ENCODE measurements at places on chromosomes 12 and 14. TPM values are rescaled to one million over a fixed set of nuclear protein-coding genes. Genes with fewer than 3 reads are reported as not detected.
A peak's percentile ranks its signal among the peaks of the same experiment; 100 is the strongest.

The CD4 gene
- 5.7 TPM for total RNA-seq

The AQP2 gene
- not detected for total RNA-seq

The CLEC4C gene
- total RNA-seq = not detected

The MIP gene
- not detected for total RNA-seq

The UBC gene
- 4,320 TPM for total RNA-seq

DNA sequence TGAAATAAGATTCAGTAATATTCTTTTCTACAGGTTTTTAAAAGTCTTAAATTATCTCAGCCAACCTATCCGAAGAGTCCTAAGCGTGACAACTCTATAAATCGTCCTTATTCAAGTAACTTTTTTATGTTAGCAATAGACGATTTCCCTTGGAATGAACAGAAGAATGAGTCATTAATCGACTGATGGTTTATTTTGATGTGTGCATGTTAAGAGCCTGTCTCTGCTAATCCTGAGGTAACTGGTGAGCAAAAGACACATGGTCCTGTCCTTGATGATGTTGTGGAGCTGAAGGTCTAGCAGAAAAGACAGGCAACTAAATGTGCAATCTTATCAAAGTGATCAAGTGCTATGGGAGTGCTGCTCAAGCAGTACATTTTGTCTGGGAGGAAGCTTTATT lies 80.4 kb downstream of the DAAM1 start:
- H3K27ac ChIP-seq = no peak overlapping the region
- H3K36me3 ChIP-seq = peaks cover 9% of the 10 kb centered on the region
- no peaks in the 10 kb centered on the region for H3K27me3 ChIP-seq
- no peaks in the 10 kb centered on the region for H3K4me1 ChIP-seq

DNA sequence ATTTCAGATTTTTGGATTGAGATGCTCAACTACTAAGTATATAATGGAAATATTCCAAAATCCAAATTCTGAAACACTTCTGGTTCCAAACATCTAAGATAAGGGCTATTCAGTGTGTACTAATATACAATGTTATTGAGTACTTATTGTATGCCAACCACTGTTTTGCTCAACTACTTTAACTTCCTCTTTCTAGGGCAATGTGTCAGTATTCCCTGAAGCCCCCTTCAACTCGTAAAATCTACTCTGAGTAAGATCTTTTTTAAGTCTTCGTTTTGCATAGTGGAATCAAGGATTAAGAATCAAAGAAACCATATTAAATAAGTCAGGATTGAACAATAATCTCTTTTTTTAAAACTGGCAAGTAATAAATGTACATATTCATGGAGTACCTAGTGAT lies 45.5 kb downstream of the SPATA7 start:
- H3K4me1 ChIP-seq = peaks cover 5% of the 10 kb centered on the region
- H3K27me3 ChIP-seq = no peaks in the 10 kb centered on the region
- no peak overlapping the region for H3K4me3 ChIP-seq
- DNase-seq = no peak
- peaks cover 7% of the 10 kb centered on the region for H3K36me3 ChIP-seq

DNA sequence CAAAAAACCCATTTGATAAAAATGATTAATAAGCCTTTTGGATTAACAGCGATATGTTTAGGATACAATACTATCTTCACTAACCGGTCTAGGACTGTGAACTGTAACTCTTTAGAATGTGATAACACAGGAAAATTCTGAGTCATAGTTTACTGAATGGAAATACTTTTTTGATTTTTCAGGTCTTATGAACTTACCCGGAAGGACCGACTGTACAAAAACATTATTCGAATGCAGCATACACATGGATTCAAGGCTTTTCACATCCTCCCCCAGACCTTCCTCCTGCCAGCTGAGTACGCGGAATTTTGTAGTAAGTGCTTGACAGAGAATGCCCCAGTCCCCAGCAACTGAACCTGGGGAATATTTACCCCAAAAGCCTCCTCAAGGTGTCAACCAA lies 29.0 kb downstream of the TTLL5 start:
- no peaks in the 10 kb centered on the region for H3K27me3 ChIP-seq
- DNase-seq = peak; percentile 47
- no peak overlapping the region for H3K27ac ChIP-seq
- H3K4me1 ChIP-seq = peaks cover 4% of the 10 kb centered on the region
- H3K4me3 ChIP-seq = no peak overlapping the region
- peaks cover 13% of the 10 kb centered on the region for H3K36me3 ChIP-seq

DNA sequence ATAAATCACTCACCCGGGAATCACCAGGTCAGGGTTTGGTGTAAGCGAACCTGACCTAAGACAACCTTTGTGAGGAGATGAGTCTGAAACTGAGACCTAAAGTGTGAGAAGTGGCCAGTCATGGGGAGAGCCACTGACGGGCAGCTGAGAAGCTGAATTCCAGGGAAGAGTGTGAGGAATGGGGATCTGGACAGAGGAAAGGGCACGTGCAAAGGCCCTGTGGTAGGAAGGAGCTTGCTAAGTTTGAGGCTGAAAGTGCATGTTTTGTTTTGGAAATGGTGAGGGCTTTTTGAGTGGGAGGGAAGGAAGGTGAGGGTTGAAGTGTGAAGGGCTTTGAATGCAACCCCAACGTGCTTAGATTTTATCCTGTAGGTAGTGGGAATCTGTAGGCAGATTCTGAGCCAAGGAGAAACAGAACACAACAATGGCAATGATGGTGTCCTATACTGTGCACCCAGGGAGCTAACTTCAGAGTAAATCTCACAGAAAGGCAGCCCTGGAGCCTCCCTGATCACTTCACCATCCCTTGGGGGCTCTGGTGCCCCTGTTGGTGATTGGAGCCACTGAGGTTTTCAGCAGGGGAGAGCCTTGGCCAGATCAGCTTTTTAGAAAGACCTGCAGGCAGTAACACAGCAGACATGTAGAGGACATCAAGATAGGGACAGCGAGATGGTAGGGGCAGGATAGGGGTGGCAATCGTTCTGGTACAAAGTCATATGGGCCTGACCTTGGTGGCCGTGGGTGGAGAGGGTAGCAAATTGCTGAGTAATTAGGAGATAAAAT lies 37.5 kb upstream of the CHGA start:
- peaks cover 12% of the 10 kb centered on the region for H3K27me3 ChIP-seq
- no peak overlapping the region for H3K27ac ChIP-seq
- DNase-seq = no peak

DNA sequence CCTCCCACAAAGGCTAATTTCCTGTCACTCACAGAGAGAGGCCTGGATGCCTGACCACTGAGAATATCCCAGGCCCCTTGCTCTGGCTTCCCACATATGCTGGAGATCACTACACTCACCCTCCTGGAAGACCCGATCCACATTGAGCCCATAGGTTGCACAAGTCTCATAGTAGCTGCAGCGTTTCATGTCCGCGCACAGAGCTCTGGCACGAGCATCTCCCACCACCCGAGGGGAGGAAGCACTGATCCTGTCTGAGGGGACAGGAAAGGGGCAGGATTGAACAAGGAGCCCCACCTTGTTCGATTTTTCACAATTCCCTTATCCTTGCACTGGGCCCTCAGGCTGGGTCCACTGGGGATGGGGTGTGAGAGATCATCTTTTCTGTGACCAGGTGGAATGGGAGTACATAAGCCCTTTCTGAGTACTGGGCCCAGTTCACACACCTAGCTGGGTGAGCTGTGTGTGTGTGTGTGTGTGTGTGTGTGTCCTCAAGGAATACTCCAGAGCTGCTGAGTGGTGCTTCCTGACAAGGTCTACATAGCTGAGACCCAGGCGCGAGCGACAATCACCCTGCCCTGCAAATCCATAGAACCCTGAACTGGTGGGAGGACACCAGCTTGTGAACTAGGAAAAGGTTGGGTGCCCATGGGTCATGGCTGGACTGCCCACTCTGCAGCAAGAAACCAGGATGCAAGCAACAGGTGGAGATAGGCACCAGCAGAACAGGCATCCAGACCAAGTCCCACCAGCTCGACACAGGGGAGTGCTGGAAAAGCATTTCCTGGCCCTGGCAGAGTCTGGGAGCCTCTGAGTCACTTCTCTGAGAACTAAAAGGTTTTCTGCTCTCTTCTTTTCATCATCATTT lies 5.6 kb downstream of the AGAP2 start:
- 0 out of 2 replicates have a peak, but pooled peaks cover 3% of the 10 kb centered on the region for H3K4me1 ChIP-seq
- peak; percentile 14 for DNase-seq
- H3K4me3 ChIP-seq = no peak overlapping the region
- no peak overlapping the region for H3K27ac ChIP-seq
- peaks cover 68% of the 10 kb centered on the region for H3K27me3 ChIP-seq

DNA sequence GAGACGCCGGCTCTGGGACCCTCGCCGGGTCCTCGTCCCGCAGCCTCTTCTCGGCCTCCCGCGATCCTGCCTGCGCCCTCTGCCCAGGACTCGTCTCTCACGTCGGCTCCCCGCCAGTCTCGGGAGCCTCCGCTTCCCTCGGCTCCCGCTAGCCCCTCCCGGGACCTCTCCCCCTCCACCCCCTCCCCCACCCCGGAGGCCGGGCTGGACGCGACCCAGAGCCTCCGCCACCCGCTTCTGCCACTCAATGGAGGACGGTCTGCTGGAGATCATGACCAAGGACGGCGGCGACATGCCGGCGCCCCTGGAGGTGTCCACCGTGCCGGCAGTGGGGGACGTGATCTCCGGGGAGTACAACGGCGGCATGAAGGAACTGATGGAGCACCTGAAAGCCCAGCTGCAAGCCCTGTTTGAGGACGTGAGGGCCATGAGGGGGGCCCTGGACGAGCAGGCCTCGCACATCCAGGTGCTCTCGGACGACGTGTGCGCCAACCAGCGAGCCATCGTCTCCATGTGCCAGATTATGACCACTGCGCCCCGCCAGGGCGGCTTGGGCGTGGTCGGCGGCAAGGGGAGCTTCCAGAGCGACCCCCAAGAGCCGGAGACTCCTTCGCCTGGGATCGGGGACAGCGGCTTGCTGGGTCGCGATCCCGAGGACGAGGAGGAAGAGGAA lies 568 bp downstream of the CCDC184 start:
- no peaks in the 10 kb centered on the region for H3K36me3 ChIP-seq
- H3K27me3 ChIP-seq = peaks cover 57% of the 10 kb centered on the region
- no peak overlapping the region for H3K27ac ChIP-seq
- peak overlapping the region; percentile 51 for H3K4me3 ChIP-seq
- DNase-seq = no peak
- peaks cover 3% of the 10 kb centered on the region for H3K4me1 ChIP-seq

DNA sequence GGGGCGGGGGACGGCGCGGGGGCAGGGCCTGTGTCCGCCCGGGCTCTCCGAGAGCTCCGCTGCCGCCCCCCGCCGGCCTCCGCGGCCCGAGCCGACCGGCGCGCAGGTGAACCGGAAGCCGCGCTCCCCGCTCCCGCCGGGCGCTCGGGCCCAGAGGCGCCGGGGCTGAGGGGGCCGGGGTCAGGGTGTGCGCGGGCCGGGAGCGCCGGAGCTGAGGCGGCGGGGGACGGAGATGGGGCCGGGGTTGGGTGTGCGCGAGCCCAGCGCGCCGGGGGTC lies 431 bp downstream of the HIP1R start:
- no peaks in the 10 kb centered on the region for H3K36me3 ChIP-seq
- H3K27me3 ChIP-seq = no peaks in the 10 kb centered on the region
- no peak overlapping the region for H3K27ac ChIP-seq
- DNase-seq = no peak
- peaks cover 7% of the 10 kb centered on the region for H3K4me1 ChIP-seq

DNA sequence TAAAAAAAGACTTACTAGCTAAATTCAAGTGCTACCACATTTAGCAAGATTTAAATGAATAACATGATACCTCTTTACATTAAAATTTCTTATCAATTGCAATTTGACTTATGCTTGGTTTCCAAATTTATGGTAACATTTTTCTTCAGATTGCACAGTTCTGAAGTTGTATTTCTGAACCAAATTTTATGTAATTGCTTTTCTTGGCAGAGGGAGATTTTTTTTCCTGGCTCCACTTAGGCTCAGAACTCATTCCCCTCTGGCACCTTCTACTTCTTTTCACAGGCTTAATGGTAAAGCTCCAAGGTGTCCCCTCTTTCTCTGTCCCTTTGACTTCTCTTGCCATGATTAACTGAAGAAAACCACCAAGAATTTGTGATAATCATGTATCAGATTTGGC lies 99.8 kb upstream of the TMTC1 start:
- no peak for DNase-seq
- peaks cover 2% of the 10 kb centered on the region for H3K27me3 ChIP-seq
- H3K27ac ChIP-seq = no peak overlapping the region
- H3K4me1 ChIP-seq = no peaks in the 10 kb centered on the region

DNA sequence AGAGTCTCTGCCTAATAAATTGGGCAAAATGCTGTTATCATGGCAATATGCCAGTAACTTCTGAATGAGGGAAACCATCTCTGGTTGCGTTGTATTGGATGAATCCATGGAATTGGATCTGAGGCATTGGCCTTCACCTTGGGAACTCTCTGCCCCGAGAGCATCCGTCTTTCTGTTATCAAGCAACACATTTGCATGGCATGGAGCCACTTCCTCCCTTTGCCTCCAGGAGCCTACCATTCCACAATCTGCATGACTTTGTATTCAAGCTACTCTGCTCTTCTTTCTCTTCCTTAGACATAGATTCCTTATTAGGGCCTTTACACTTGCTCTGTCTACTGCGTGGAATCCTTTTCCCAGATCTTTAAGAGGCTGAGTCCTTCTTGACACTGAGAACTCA lies 57.2 kb downstream of the RIC8B start:
- no peaks in the 10 kb centered on the region for H3K27me3 ChIP-seq
- DNase-seq = no peak
- no peak overlapping the region for H3K27ac ChIP-seq
- no peak overlapping the region for H3K4me3 ChIP-seq
- no peaks in the 10 kb centered on the region for H3K36me3 ChIP-seq

GRCh38 chr12:124115496-124115895 lies 142.5 kb downstream of the ZNF664 start:
- H3K4me1 ChIP-seq = no peaks in the 10 kb centered on the region
- H3K27ac ChIP-seq = no peak overlapping the region
- peaks cover 19% of the 10 kb centered on the region for H3K27me3 ChIP-seq
- no peak overlapping the region for H3K4me3 ChIP-seq
- DNase-seq = no peak

DNA sequence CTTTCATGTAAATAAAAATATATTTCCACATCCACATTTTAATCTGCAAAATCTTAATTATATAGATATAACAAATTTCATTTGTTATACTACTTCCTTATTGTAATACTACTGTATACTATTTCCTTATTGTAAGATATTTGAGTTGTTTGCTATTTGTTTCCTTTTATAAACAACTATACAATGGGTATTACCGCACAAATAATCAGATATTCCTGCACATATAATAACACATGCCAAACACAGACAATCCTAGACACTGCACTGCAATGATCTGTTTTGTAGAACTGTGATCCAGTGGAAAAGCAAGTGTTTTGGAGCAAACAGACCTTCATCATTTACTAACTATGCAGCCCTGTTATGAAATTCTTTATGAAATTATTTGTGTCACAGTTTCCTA lies 30.5 kb downstream of the PRKD1 start:
- H3K27ac ChIP-seq = no peak overlapping the region
- no peaks in the 10 kb centered on the region for H3K27me3 ChIP-seq
- H3K4me1 ChIP-seq = peaks cover 4% of the 10 kb centered on the region
- no peak overlapping the region for H3K4me3 ChIP-seq
- no peak for DNase-seq
- H3K36me3 ChIP-seq = no peaks in the 10 kb centered on the region

- H3K4me1 ChIP-seq = no peaks in the 10 kb centered on the region
- H3K27me3 ChIP-seq = no peaks in the 10 kb centered on the region
- H3K27ac ChIP-seq = no peak overlapping the region
- no peaks in the 10 kb centered on the region for H3K36me3 ChIP-seq
- H3K4me3 ChIP-seq = no peak overlapping the region
- no peak for DNase-seq
Measured at GRCh38 chr14:42927313-42927712, 1320.6 kb downstream of the LRFN5 start.

GRCh38 chr14:22830443-22831010 lies 840 bp downstream of the MRPL52 start:
- H3K36me3 ChIP-seq = peaks cover 8% of the 10 kb centered on the region
- no peaks in the 10 kb centered on the region for H3K27me3 ChIP-seq
- H3K27ac ChIP-seq = no peak overlapping the region
- peak overlapping the region; percentile 95 for H3K4me3 ChIP-seq
